CD8-positive, alpha-beta memory T cell (primary cell): ENCODE measurements at places on chromosomes 7 and 10. TPM values are rescaled to one million over a fixed set of nuclear protein-coding genes. Genes with fewer than 3 reads are reported as not detected.

FAM3C gene
- total RNA-seq, result 47.3 TPM

DNA sequence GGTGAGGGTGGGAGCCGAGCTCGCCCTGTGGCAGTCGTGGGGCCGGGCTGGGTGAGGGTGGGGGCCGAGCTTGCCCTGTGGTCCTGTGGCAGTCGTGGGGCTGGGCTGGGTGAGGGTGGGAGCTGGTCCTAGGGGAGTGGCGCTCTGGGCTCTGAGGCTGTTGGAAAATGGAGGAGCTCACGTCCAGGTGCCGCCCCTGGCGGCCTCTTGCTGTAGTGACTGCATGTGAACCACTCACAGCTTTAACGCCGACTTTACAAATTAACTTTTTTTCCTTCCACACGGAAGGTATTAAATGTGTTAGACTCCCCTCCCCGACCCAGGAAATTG is 312.6 kb downstream of the WDR37 start:
- H3K36me3 ChIP-seq, result no peaks in the 10 kb centered on the region
- H3K27me3 ChIP-seq, result peaks cover 3% of the 10 kb centered on the region
- H3K27ac ChIP-seq, result no peak overlapping the region
- H3K4me3 ChIP-seq, result no peak overlapping the region
- H3K4me1 ChIP-seq, result no peaks in the 10 kb centered on the region

DNA sequence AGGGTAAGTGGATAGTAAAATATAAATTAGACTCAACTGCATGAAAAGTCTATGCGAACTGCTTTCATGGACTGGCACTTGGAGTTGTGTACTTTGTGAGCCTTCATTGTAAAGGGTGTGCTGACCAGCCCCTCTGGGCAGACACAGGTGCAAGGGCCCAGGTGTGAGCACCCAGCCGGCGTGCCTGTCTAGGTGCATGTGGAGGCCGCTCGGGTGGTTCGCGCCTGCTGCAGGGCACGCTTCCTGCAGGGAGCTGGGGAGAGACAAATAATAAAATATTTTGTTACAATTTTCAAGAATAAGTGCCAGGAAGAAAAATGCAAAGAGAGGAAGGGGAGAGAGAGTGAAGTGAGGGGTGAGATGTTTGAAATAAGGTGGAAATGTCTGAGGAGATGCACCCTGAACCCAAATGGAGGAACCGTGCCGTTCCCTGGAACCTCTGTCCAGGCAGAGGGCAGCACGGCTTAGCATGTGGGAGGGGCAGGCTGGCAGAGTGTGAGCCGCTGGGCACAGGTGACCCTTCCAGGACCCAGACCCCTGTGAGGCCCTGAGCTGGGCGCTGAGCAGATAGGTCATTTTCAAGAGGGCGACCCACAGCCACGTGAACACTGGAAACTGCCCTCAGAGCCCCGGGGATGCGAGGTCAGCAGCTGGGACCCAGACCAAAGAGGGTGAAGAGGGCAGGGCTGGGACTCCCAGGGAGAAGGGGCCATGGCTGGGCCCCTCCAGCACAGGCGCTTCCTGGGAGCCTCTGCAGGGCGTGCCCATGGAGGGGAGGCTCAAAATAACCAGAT is 28.7 kb downstream of the RNF32 start:
- peaks cover 5% of the 10 kb centered on the region for H3K36me3 ChIP-seq
- no peaks in the 10 kb centered on the region for H3K27me3 ChIP-seq
- DNase-seq, result no peak
- H3K4me3 ChIP-seq, result no peak overlapping the region
- no peak overlapping the region for H3K27ac ChIP-seq
- H3K4me1 ChIP-seq, result no peaks in the 10 kb centered on the region

GRCh38 chr7:50552139-50552538 is 13.1 kb downstream of the DDC start:
- H3K4me3 ChIP-seq, result no peak overlapping the region
- no peak for DNase-seq

DNA sequence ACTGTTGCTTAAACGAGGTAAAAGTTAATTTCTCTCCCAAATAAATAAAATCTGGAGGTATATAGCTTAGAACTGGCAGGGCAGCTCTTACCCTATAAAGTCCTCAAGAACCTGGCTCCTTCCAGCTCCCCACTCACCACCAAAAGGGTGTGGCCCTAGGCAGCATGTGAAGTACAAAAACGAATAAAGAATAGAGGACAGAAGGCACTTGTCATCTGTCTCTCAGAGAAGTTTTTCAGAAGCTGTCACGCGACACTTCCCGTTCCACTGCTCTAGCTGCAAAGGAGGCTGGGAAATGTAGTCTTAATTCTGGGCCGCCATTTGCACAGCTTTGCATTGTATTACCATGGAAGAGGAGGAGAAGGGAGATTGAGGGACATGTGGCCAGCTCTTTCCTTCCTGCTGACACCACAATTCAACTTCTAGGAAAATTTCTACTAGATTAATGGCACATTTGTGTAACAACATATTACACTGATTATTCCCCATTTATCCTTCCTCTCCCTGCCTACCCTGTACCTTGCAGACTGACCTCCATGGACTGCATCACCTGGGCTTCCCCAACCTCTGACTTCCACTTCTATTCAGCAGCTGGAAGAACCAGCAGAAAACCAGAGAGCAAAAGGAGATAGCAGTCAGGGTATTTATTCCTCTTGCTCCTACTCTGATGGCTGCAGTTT is 62.2 kb downstream of the CCDC71L start:
- no peaks in the 10 kb centered on the region for H3K27me3 ChIP-seq
- H3K27ac ChIP-seq, result no peak overlapping the region
- no peaks in the 10 kb centered on the region for H3K36me3 ChIP-seq
- H3K4me1 ChIP-seq, result peaks cover 13% of the 10 kb centered on the region
- peak; percentile 71 for DNase-seq
